WERI-Rb-1 (cell line): ENCODE measurements at places on chromosomes 1 and 21.

GRCh38 chr1:98145655-98146054 lies 224.8 kb upstream of the DPYD start:
- no peak for DNase-seq

- DNase-seq, result no peak
Measured at GRCh38 chr21:37528150-37528937, 161.8 kb downstream of the DYRK1A start.

DNA sequence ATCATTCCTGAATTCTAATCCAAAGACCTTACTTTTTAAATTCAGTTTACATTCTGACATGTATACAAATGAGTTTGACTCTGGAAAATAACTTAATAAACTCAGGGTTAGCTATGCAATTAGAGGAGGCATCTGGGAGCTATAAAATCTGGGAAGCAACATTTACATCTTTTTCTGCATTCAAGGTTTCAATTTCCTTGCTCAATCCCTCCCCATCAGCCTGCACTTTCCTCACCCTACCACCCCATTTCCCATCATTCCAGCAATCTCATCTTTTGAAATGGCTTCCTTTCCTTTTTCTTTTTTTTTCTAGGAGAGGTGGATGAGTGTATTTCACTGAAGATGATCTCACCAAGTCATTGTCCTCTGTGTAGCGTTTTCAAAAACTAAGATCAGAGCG lies 65.3 kb upstream of the BEND5 start:
- DNase-seq, result no peak

DNA sequence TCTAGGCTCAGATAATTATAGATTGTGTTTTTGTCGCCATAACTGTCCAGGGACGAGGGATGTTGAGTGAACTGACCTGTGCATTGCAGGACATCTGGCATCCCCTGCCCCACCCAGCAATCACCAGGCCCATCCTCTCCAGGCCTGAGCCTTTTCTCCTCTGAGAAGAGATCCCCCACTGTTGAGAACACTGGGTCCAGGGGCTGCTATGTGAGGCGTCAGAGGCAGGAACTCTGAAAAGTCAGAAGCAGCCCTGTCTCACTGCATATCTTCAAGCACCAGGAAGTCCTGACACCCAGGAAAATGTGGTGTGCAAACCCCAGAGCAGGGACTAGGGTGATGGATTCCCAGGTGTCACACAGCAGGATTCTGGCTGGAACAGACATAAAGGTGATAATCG lies 17.1 kb upstream of the ACBD3 start:
- DNase-seq, result no peak

DNA sequence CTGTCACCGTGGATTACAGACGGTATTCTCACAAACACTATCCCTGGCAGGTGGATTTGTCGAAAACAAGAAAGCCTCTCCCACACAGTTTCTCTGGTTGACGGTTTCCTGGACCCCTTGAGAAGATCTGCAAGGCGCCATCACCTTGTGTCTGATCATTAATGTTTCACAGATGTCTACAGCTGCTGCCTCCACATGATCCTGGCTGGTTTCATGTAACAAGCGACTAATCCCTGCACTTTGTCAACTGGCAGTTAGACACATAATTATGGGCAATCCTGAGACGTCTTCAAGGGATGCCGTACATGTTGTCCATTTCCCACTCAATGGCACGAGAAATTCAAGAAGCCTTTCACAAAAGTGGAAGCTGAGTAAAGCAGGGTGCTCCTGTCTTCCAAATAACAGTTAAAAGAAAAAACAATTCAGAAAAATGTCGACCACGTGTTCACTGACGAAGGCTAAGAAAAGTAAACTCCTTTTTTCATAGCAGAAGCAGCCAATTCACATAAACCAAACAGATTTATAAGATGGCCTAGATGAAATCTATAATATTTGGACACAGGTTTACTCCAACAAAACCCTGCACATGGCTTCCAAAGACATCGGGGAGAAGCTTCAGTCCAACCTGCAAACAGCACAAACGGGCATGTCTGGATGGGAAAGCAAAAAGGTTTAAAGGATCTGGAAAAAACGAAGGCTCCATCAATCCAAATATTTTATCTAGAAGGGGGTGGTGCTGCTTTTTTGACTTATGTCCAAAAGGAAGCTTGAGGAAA lies 52.2 kb downstream of the CAPZB start:
- DNase-seq, result peak; percentile 49

- no peak for DNase-seq
Measured at GRCh38 chr1:67138813-67139499, 4.2 kb upstream of the C1orf141 start.

- no peak for DNase-seq
Measured at GRCh38 chr1:206887701-206888100, 9.5 kb upstream of the IL24 start.

GRCh38 chr1:175602026-175602585 lies 141.3 kb downstream of the TNR start:
- DNase-seq, result no peak

GRCh38 chr1:234716908-234717375 lies 107.0 kb upstream of the IRF2BP2 start:
- DNase-seq, result no peak

GRCh38 chr1:165826565-165827267 lies 698 bp upstream of the UCK2 start:
- DNase-seq, result peak; percentile 13

DNA sequence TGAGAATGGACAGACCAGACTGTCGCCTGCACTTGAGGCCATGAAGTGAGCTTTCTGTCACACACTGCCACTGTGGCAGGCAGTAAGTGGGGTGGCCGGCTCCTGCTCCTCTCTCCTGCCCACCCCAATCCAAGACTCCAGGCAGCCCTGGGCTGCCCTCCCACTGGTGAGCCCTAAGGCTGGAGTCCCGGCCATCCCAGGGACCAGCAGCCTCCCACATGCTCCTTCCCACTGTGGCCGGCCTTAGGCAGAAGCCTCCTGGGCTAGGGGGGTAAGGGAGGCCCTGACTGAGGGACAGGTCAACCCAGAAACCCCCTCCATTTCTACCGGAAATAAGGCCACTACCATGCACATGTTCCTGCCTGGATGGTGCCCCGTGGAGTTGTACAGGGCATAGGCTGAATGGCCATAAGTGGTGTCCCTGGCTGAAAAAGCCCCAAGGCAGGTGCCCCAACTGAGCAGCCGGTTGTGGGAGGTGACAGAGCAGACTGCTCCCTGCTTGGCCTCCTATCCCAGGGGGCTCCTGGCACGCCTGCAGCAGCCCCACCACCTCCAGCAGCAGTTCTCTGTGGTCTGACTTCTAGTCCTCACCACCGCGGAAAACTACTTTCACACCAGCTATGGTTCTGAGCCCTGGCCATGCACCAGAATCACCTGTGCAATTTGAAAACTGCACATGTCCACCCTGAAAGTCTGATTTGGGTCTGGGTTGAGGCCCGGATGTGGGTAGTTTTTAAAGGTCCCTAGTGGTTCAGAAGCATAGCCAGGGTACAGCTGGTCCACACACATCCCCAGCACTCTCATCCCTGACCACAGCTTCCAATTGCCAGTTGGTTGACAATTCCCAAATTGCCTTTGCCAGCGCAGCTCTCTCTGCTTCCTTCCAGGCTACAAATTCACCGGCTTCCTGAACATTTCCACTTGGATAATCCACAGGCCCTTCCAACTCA lies 1.6 kb upstream of the ARTN start:
- DNase-seq, result no peak

DNA sequence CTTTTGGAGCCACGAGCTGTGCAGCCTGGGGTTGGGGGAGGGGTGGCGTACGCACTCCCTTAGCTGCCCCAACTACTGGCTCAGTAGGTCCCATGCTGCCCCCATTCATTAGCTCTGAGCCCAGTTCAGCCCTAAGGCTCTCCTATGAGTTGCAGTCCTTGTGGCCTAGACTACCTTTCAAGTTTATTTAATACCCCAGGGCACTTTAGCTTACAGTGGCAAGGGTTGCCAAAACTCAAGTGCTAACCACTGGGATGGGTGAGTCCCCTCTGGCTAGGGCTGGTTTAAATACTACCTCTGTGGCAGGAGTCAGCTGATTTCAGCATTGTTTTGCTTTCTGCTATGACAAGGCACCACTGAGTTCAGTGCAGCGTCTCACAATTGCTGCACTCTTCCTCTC lies 118.2 kb downstream of the ODF2L start:
- no peak for DNase-seq

DNA sequence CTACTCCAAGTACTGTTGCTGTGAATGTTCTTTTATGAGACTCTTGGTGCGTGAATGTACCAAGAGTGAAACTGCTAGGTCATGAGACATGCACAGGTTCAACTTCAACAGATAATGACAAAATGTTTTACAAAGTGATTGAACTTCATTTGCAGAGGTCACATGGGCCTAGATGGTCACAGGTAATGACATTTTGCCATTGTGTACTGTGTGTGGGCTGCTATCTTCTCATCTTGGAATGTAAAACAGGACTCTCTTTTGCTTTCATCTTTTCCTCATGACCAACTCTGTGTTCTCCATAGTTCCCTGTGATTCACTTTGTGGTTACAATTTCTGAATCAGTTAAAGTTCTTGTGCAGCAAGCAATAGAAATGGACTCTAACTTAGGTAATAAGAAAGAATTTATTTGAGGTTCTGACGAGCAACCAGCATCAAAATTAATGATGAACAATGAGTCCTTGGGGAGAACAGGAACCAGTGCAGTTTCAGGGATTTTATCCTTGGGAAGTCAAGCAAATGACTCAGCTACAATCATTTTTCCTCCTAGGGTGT lies 16.2 kb upstream of the TSNAX start:
- DNase-seq, result no peak

- DNase-seq, result no peak
Measured at GRCh38 chr1:229506633-229507032, 1.5 kb downstream of the NUP133 start.

DNA sequence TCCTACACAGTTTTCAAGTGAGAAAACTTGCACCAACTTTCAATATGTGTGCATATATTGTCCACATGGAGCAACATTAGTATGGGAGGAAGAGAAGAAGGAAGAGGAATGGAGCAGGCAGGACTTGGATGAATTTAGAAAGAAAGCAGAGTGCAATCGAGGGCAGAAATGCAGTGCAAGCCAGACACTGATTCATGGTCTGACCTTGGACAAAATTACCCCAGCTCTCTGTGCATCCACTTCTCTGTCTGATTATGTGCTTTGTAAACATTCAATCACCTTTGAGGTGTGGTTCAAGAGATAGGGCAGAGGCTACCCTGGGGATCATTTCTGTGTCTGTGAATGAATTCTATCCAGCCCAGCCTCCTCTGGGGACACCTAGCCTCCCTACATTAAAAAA lies 265.2 kb downstream of the TNR start:
- DNase-seq, result no peak

GRCh38 chr1:211830055-211830327 lies 572 bp downstream of the LPGAT1 start:
- no peak for DNase-seq

DNA sequence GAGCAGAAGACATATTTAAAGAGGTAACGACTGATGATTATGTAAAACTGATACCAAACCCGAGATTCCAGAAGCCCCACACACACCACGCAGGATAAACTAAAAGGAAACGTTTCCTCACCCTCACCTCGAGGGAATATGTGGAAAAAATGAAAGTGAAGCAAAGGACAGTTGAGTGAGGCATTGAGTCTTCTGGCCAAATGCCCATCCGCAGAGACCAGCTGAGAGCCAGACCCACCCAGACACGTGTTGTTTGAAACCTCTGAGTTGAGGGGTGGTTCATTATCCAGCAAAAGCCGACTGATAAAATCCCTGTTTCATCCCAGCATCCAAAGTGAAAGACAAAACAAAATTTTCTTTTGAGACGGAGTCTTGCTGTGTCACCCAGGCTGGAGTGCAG lies 29.6 kb upstream of the PCBP3 start:
- no peak for DNase-seq

- no peak for DNase-seq
Measured at GRCh38 chr1:57910782-57911181, 486.9 kb upstream of the DAB1 start.

DNA sequence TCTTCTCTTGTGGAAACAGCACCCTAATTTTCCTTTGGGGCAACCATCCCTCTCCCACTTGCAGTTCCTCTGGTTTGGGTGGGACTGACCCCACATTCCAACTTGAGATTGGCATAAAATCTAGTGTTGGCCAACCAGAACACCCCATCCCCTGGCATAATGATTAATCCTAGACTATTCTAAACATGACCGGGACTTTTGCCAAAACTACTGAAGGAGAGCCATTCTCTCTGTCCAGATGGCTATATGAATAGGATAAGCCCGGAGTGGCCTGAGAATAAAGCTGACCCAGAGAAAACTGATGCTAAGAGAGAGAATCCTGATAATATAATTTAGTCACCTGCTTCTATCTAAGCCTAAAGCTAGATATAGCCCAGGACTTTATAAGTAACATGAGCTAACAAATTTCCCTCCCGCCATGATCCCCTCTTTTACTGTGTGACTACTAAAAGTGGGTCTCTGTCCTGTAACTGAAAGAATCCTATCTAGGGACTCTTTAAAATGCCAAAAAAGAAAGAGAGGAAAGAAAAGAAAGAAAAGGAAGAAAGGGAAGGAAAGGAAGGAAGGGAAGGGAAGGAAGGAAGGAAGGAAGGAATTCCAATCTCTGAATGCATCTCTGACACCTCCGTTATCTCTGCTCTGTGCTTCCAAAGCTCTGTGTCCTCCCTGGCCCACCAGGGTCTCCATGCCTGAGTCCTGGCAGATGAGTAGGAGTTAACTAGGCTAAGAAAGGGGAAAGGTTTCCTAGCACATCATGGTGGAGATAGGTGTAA lies 28.0 kb upstream of the NRDC start:
- DNase-seq, result no peak
